Smooth muscle cell of the brain vasculature (primary cell): ENCODE measurements at places on chromosomes 5 and 9.

- no peak for DNase-seq
Measured at GRCh38 chr5:191036-191948, at the start of gene LRRC14B. Gene LRRC14B, plus strand, starts transcription at chr5:191495. Its CDS starts 44 bp downstream, at chr5:191539.

DNA sequence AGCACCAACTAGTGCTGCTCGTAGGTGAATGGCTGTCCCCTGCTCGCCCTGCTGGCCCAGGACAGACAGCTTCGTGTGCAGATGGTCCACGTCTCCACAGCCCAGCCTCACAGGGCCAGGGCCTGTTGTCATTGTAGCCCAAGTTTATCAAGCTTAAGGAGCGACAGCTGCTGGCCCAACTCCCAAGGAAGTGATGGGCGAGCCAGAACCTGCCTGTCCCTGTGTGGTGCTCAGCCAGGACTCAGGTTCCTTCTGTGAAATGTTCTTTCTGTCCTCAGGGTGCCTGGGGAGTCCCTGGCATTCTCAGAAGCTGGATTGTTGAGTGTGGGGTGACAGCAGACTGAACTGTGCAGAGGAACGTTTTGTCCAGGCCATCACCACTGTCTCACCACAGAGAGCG is 16.4 kb downstream of the TRIP13 start:
- no peak for DNase-seq

- no peak for DNase-seq
Measured at GRCh38 chr5:40381676-40382363, 297.9 kb upstream of the PTGER4 start.

- no peak for DNase-seq
Measured at GRCh38 chr9:112032009-112032408, 135.4 kb downstream of the UGCG start.

DNA sequence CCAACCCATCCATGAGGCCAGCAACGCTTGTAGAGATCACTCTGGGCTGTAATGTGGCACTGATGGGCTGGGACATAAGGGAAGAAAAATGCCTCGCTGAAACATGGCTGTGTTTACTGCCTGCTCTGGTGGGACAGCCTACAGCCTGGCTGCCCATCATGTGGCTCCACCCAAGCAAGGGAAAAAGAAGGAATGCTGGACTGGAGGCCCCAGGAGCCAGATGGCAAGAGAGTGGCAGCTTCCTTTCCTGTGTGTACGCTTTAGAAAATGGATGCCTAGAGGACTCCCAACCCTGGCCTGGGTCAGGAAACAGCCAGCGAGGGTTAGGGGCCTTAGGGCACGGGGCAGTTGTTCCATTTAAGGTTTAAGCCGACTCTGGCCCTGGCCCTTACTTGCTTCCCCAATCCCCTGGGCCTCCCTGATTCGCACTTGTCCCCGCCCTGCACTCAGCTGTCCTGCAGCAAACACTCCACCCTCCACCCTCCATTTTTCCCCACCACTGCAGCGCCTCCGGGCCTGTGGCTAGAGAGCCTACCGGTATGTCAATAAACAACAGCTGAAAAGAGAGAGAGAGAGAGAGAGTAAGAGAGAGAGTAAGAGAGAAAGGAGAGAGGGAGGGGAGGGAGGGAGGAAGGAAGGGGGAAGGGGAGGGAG is 819.4 kb downstream of the SEMA5A start:
- DNase-seq, result no peak

- no peak for DNase-seq
Measured at GRCh38 chr5:1931604-1932231, 49.0 kb upstream of the IRX4 start.

- no peak for DNase-seq
Measured at GRCh38 chr5:79157305-79157704, 45.7 kb downstream of the BHMT start.

DNA sequence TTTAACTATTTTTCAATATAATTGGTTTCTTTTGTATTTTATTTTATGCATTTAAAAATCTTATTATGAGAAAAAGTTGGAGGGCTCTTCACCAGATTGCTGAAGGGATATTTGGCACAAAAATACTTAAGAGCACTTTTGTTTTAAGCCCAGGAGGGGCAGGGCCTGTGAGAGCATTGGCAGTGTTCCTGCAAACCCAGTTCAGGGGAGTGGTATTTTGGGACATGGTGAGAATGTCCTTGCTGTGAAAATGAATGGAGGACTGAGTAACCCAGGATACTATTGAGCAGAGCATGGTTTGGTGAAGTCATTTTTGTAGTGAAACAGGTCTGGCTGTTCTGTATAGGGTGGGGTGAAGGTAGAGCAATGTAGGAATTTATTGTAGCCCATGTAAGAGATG is 121.4 kb downstream of the KCTD16 start:
- no peak for DNase-seq
